NCI-H187 (cell line): ENCODE measurements at places on chromosomes 12 and 14.

DNA sequence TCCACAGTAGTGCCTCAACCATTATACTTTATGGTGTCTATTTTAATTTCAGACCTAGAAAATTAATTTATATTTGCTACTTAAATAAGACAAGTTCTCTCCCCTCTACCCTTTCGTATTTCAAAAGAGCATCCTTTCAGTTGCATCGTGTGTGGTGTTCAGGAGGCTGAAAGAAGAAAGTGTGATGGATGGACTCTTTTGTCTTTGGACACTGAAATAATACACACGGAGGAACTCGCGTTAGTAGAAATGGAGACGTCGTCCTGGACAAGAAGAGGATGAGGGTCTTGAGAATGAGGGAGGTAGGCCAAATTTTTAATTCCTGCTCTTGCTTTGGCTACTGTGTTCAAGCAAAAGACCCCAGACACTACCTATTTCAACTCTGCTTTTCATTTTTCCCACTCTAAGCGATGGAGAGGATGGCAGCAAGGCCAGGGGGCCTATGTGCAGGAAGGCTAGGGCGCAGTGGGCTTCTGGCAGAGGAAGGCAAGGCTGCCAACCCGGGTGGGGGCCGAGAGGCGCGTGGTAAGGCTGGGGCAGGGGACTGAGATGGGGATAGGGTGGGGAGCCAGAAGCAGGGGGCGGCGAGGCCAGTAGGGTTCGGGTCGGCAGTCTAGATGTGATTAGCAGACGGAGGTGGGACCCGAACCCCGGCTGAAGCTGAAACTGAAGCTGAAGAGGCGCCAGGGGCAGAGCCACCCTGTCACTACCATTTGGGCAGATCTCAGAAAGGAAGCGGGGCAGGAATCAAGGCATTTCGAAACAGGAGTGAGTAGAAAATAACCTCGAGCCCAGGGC lies 722 bp downstream of the TMED8 start:
- no peak for DNase-seq

DNA sequence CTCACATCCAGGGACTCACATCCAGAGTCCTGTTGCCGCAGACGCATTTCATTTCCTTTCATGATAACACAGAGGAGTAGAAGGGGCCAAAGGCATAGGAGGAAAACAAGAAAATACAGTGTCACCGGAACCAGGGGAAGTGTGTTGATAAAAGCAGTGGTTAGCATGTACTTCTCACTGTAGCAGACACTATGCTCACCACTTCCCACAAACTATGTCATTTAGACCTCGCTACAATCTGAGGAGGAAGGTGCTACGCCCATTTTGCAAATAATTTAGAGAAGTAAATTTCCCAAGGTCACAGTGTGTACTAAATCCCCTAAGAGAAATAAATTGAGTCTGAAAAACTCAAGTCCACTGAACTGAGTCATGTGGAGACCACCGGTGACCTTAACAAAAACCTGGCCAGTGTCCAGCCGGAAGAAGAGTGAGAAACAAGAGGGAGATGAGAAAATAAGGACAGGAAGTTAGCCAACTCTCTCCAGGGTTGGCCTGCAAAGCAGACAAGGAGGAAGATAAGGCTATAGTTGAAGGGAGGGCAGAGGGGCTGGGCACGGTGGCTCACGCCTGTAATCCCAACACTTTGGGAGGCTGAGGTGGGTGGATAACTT lies 25.8 kb upstream of the TMCC3 start:
- no peak for DNase-seq

- DNase-seq: no peak
Measured at GRCh38 chr12:107468182-107468581, 217.4 kb upstream of the PWP1 start.

DNA sequence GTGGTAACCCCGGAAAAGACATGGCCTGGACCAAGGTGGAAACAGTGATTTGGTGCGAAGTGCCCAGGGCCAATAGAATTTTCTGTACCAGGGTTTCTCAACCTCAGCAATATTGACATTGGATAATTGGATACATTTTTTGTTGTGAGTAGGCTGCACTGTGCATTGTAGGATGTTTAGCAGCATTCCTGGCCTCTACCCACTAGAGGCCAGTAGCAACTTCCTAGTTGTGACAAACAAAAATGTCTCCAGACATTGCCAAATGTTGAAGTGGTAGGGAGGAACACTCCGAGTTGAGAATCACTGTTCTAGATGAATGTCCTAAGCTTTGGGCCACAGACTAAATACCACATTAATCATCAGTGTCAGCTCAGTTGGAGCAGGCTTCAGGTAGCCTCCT lies 6.2 kb upstream of the CGRRF1 start:
- no peak for DNase-seq

DNA sequence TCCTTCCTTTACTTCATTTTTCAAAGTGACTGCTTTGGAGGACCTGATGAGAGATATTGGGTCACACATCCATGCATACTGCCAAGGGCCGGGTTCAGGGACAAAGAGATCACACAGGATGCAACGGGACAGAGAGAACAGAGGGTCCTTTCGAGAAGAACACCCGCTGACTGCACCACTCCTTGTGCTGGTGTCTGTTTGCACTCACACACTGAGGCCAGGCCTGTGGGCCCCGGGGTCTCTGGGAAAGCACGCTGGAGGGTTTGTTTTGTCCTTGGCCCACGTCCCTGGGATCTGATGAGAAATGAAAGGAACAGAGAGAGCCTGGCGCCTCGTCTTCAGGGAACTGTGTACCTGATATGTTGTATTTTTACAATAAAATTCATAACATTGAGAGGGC lies 42.2 kb downstream of the PAH start:
- no peak for DNase-seq

DNA sequence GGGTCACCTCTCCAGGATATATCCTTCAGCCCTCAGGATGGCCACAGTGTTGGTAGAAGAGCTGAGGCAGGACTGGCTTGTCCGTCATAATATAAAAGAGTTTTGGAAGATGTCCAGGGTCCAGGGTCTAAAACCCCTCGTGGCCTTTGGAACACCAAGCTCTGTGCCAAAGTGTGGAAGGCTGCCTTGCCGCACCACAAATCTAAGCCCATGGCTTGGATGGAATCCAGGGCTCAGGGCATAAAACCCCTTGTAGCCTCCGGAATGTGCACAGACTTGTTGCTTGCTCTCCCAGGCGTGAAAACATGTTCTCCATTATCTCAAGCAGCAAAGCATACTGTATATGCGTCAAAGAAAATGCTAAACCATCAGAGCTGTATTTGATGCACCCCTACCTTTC lies 46.7 kb downstream of the TNFAIP2 start:
- DNase-seq: no peak

DNA sequence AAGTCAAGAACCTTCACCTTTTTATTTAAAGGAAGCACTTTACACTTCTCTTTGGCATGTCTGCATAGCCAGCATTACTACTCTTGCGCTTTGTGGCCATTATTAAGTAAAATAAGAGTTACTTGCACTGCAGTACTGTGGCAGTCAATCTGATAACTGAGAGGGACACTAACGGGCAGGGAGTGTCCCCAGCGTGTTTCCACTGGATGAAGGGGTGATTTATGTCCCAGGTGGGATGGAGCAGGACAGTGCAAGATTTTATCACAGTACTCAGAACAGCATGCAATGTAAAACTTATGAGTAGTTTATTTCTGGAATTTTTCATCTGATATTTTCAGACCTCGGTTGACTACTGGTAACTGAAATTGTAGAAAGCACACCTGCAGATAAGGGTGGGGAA lies 8.1 kb upstream of the M6PR start:
- no peak for DNase-seq

DNA sequence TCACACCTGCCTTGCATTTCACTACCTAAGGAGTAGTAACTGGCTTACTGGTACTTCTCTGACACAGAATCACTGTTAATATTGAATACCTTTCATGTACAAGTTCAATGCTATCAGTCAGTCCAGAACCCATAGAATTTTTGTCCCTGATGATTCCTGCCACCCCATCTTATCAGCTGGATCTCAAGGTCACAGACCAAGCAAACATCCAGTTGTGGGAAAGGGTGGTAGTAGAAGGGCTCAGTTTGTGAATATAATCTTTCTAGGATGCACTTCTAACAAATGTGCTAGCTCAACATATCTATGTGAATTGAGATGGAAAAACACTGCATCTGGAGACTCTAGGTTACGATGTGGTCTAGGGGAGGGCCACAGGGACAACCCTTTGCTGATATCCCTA lies 14.1 kb downstream of the PPP1CC start:
- no peak for DNase-seq

- DNase-seq: no peak
Measured at GRCh38 chr12:2260441-2260840, 207.7 kb downstream of the CACNA1C start.

- DNase-seq: no peak
Measured at GRCh38 chr12:21502164-21502496, 541 bp downstream of the GOLT1B start.

DNA sequence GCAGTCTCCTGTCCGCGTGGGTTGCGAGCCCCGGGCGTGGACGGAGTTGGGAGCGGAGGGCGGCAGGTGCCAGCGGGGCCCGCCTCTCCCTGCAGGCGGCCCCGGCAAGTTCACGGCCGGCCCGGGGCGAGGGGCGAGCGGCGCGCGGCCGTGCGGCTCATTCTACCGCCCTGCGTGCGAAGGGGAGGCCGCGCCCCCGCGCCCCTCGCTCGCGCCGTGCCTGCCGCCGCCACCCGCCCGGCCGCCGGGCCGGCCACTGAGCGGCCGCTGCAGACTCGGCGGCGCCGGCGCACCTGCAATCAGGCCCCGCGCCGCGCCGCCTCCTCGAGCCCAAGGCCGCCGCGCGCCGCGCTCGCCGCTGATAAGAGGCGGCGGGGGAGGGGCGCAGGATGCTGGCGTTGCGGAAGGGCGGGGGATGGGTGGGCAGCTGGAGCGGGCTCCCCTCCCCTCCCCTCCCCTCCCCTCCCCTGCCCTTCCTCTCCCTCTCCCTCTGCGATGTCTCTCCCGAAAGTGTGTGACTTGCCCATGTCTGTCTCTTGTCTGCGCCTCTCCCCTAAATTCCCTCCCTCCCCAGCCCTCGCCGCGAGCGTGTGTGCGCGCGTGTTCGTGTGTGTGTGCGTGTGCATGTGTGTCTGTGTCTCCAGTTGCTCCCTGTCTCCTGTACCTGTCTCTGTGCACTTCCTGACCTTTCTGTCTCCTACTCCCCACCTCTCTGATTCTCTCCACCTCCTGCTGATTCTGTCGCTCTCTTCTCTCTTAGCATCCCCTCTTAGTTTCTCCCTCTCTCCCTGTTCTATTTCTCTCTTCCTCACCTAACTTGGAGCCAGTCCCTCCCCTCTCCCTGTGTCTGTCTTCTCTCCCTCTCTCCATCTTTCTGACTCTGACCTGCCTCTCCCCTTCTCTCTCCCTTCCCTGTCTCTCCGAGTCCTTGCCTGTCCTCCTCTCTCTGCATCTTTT lies 768.1 kb upstream of the TBX3 start:
- peak; percentile 78 for DNase-seq

- no peak for DNase-seq
Measured at GRCh38 chr14:80475074-80475473, 263.8 kb upstream of the DIO2 start.

- no peak for DNase-seq
Measured at GRCh38 chr14:77284066-77284465, 13.1 kb upstream of the NGB start.

GRCh38 chr12:53025250-53025649 lies 19.0 kb downstream of the EIF4B start:
- DNase-seq: no peak

GRCh38 chr12:7892186-7892980 lies 19.7 kb upstream of the SLC2A14 start:
- no peak for DNase-seq

GRCh38 chr12:71007020-71007419 lies 86.5 kb upstream of the PTPRR start:
- no peak for DNase-seq

GRCh38 chr12:2288001-2288400 lies 235.2 kb downstream of the CACNA1C start:
- DNase-seq: peak; percentile 45

GRCh38 chr12:65952737-65953209 lies 128.5 kb downstream of the HMGA2 start:
- no peak for DNase-seq
